Hematopoietic multipotent progenitor cell (in vitro differentiated cells): ENCODE measurements at places on chromosomes 1 and 21. TPM values are rescaled to one million over a fixed set of nuclear protein-coding genes. Genes with fewer than 3 reads are reported as not detected.

FOXD2 gene
- 0.27 TPM for total RNA-seq

GRCh38 chr1:90748668-90749067 lies 31.6 kb upstream of the BARHL2 start:
- no peak for DNase-seq

KRTAP21-2 gene
- total RNA-seq: not detected

SNX7 gene
- total RNA-seq: 0.54 TPM

SLC6A9 gene
- 0.81 TPM for total RNA-seq
